Trophoblast cell (in vitro differentiated cells and primary cell): ENCODE measurements at places on chromosomes 7 and 10.

- no peak for DNase-seq
Measured at GRCh38 chr7:66464059-66464458, 164.6 kb upstream of the KCTD7 start.

DNA sequence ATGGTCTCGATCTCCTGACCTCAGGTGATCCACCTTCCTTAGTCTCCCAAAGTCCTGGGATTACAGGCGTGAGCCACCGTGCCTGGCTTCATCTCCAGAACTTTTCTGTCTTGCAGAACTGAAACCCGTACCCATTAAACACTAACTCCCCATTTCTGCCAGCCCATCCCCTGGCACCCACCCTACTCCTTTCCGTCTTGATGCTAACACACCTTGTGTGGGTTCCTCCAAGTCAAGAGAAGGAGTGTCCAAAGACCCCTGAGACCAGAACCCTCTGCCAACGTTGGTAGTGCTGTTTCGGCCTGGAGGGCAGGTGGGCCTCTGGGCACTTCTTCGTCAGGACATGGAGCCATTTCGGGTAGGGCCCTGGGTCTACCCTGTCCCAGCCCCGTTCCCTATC is 83.6 kb downstream of the MGMT start:
- no peak for DNase-seq

DNA sequence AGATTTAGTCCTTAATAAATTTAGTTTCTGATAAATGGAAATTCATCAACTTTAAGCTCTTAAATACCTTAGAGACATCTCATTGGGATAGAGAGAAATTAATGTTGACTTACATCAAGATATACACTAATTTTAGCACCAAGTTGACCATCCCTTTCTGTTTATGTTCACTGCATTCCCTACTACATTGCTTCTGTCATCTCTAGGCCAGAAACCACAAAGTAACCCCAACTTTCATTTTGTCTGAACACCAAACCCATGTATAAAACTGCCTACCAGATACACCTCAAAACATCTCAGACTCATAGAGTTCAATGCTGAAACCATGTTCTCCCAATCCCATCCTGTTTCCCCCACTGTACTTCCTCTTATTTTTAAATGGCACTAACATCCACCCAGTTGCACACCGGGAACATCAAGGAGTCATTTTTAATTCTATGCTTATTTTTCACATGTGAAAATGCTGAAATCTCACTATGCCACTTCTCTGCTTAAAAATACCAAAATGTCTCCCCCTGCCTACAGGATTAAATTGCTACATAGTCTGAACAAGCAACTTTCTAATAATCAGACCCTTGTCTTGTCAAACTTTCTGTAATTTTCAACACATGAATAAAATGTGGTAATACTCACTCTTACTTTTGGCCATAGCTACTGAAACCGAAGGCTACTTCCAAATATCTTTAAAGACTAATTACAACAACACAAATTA is 201.6 kb downstream of the SEMA3D start:
- no peak for DNase-seq

GRCh38 chr10:130044067-130045061 is 66.3 kb downstream of the C10orf143 start:
- DNase-seq = no peak

DNA sequence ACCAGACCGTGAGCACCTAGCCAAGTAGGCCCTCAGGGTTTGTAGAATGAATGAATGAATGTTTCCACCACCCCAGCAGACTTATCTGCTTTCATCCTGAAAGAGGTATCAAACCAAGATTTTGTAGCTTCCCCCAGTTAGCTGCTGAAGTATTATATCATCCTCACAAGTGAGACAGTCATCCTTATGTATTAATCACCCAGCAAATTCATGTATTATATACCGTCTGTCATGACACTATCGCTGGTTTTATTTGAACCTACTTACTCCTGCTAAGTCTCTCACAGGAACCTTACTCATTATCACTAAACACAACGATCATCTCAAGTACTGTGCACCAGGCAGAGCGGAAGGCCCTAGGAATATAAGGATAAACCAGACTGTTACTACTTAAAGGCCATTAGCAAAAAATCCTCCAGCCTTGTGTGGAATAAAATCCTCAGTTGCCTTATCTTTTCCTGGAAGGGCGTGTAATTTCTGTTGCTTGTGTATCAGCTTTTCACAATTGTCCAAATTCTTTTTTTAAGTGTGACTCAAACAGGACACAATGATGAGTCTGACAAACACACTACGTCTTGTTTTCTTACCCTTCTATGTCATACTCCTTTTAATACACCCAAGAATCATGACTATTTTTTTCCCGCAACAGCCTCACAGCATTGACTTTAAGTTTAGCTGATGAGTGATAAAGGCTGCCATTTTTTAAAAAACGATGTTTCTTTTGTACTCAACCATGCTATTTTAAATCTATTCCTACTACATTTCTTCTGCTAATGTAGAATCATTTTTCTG is 176.1 kb upstream of the KLF14 start:
- no peak for DNase-seq

GRCh38 chr10:33459602-33460001 is 125.1 kb upstream of the NRP1 start:
- no peak for DNase-seq

DNA sequence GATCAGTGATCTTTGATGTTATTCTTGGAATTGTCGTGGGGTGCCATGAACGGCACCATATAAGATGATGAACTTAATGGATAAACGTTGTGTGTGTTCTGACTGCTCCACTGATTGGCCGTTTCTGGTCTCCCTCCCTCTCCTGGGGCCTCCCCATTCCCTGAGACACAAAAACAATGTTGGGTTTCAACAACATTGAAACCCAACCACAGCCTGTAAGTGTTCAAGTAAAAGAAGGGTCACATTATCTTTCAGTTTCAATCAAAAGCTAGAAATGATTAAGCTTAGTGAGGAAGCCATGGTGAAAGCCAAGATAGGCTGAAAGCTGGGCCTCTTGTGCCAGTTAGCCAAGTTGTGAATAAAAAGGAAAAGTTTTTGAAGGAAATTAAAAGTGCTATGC is 19.5 kb downstream of the EN2 start:
- DNase-seq = no peak

DNA sequence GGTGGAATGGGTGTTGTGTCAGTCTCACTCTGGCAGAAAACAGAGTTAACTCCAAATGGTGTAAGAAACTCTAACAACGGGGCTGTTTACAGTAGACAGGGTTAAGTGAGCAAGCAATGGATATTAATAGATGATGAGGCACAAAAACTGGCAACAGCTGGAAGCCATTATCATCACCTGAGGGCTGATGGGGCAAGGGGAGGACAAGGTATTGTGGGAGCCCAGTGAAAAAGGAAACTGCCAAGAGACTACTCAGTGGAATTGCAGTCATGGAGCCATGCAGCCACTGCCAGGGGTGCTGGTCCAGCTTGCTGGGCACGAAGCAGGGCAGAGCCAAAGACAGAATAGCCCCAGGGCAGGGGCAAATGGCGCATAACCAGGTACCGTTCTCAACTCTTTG is 260.7 kb downstream of the BICC1 start:
- DNase-seq = no peak

GRCh38 chr10:129107525-129107924 is 359.5 kb upstream of the MGMT start:
- no peak for DNase-seq

GRCh38 chr10:51092402-51092801 is 18.1 kb downstream of the PRKG1 start:
- no peak for DNase-seq

DNA sequence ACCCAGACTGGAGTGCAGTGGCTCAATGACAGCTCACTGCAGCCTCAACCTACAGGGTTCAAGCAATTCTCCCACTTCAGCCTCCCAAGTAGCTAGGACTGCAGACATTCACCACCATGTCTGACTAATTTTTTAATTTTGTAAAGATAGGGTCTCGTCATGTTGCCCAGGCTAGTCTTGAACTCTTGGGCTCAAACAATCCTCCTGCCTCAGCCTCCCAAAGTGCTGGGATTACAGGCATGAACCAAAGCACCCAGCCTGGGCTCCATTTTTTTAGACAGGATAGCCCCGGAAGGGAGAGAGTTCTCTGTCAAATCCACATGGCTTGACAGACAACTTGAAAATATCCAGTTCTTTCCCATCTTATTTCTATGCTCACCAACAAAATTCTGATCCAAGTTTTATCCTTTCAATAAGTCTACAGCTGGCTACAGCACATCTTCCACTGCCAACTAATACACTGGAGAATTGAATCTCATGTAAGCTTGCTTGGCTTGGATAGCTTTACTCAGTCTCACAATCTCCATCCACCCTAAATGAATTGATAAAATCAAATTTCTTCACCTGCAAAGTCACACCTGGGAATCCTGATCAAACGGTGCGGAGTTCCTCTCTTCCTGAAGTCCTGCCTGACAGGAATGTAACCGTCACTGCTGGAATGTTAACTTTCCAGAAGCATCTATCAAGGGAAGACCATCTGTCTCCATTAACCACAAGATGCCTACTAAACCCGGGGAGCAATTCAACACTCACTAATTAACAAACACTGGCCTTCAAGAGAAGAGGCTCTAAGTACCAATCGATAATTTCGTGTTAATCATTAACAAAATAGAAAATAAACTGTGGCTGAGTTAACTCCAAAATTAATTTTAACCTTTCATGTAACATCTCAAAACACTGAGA is 239.7 kb upstream of the MKLN1 start:
- peak; percentile 64 for DNase-seq

- no peak for DNase-seq
Measured at GRCh38 chr10:17237915-17238444, 9.9 kb downstream of the VIM start.

GRCh38 chr7:33509206-33509605 is 379.8 kb downstream of the BBS9 start:
- DNase-seq = no peak

GRCh38 chr7:141123522-141123921 is 49.7 kb downstream of the TMEM178B start:
- no peak for DNase-seq

DNA sequence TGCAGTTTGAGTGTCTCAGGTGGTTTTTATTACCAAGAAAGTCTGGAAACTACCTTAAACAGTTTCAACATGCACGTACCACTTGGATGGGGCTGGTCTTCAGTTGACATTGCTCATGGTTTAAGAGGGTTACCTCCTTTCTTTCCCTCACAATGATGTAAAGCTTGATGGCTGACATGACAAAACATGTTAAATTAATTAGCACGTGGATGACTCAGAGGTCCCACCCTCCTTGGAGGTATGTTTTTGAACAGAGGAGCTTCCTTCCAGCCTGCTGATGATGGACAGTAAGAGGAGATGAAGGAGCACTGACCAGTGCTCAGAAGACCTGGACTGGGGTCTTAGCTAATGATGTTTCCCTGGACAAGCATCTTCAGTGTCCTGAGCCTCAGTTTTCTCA is 322.3 kb upstream of the PODXL start:
- DNase-seq = no peak

GRCh38 chr7:38542156-38542555 is 89.0 kb downstream of the AMPH start:
- no peak for DNase-seq

- no peak for DNase-seq
Measured at GRCh38 chr7:94008537-94008936, 4.4 kb upstream of the BET1 start.

DNA sequence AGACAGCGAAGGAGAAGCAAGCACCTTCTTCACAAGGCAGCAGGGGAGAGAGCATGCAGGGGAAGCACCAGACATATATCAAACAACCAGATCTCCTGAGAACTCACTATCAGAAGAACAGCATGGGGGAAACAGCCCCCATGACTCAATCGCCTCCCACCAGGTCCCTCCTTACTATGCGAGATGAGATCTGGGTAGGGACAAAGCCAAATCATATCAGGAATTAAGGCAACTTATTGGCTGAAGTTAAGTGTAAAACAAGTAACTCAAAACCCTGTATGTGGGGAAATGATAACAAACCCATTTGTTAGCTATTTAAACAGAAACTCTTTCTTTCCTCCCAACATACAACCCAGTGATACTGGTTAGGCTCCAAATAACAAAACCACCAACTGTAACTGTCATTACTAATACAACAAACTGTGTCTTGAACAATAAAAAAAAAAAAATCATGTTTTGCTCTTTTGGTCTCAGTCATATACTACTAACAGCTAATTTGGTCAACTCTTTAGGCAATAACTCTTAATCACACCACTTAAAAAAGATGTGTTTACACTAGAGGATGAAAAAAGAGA is 57.8 kb downstream of the MINDY3 start:
- DNase-seq = no peak

DNA sequence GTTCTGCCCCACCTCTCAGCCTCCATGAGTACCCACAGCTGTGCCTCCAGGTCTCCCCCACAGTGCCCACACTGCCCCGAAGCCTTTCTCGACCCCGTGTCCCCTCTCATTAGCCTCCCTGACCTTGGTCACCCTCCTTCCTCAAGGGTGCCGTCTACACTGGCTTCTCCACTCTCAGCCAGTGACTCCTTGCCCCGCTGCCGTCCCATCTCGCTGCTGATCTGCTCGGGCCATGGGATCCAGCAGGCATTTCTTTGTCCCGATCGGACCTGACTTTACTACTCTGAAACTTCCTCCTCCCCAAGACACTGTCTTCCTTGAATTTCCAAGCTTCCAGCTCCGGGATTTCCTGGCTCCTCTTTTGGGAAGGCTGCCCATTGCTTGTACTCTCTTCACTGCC is 31.3 kb downstream of the FKBP6 start:
- DNase-seq = no peak

DNA sequence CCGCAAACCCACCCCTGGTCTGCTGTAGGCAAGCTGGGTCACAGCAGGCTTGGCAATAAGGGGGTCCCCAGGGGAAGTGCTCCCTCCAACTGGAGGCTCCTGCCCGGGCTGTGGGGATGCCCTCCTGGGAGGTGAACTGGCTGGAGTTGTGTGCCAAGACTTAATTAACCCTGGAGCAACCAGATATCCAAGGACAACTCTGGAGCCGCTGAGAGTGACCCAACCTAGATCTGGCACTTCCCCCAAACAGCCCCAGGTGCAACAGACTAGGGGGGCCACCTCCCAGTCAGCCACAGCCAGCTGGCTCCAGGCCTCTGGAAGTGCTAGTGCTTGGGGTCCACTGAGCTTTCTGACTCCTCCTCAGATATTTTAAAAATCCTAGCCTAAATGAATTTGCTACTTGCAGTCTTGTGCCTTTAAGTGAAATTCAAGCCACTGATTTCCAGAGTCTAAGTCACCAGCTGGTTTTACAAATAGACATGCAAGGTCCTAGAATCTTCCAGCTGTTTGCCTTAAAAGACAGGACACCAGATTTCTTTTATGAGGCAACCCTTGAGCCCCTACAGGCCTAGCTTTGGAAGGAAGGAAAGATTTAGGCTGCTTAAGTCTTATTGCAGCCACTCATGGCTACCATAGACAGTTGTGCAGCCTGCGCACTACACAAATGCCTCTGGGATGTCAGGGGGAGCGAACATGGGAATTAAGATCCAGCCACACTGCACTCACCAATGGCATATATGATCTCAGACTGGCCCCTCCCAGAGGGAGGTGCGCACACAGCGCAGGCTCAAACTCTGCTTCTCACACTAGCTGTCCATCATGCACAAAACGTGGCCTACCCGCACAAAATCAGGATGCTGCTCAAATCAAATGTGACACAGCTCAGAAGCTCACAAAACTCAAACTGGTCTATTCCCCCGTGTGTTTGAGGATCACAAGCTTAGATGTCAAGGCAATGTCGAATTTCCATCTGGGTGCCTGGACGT is 42.6 kb upstream of the MYL10 start:
- no peak for DNase-seq

GRCh38 chr7:87624628-87625027 is 3.6 kb upstream of the RUNDC3B start:
- DNase-seq = peak; percentile 14

- no peak for DNase-seq
Measured at GRCh38 chr7:108629651-108630400, 60.2 kb downstream of the DNAJB9 start.

GRCh38 chr7:45919231-45919784 is 1.8 kb downstream of the IGFBP3 start:
- no peak for DNase-seq
